ENCODE measurements at places on chromosomes 11 and 22.
A peak's percentile ranks its signal among the peaks of the same experiment; 100 is the strongest.

DNA sequence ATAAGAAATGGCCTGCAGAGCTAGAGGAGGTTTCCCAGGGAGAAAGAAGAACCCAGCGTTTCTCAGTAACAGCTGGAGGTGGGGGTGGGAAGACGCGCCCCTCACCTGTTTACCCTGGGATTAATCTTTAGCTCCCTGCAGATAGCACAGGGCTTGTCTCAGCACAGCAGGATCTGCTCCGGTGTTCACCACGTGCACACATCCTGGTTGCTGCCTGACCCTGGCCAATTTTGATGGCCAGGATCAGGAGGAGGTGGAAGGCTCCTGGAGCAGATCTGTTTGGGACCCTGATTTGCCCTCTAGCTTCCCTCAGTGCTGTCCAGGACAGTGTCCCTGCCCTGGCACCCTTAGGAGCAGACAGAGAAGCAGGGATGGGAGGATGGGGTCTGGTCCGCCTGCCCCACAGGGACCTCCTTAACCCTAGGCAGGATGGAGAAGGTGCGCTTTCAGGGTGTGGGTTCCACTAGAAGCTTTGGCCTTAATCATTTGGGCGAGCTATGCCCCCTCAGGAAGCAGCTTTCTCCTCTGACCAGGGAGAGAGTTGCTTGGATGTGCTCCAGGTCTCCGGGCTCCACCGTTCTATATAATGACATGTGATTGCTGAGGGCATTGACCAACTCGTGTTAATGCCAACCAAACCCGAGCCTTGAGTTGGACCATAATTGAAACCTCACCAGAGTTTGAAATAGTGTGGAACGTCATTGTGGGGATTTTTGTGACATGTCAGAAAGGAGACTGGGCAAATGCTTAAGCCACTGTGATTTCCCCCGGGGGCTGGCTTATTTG is 19.3 kb downstream of the UPB1 start:
- no peak for DNase-seq

DNA sequence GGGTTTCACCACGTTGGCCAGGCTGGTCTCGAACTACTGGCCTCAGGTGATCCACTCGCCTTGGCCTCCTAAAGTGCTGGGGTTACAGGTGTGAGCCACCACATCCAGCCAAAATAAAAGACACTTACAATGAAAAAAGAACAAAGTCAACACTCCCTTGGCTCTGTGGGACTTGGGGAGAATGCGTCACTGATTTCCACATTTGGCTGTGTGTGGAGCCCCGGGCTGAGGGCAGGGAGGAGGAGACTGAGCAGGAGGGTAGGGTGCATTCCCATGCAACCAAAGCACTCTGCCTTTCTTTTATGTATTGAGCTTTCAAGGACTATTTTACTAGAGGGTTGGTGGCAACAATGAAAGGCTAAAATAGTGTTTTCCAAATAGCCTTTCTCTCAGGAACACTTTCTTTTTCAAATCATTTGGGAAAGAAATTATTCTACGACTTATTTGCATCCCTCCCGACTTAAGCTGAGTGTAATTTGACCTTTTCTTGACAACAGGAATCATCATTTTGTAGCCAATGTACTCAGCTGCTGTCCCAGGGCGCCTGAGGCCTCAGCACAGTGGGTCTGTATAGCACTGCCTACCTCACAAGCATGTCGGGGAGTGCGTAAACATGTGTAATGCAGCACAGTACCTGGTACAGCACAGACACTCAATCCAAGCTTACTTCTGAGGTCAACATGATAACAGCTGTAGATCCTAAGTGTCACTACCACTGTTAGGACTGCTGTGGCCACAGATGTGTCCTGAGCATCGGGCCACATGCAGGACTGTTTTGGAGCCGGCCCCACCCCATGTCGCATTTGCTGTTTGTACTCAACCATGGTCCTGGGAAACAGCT is 10.1 kb upstream of the SERPIND1 start:
- DNase-seq: no peak

DNA sequence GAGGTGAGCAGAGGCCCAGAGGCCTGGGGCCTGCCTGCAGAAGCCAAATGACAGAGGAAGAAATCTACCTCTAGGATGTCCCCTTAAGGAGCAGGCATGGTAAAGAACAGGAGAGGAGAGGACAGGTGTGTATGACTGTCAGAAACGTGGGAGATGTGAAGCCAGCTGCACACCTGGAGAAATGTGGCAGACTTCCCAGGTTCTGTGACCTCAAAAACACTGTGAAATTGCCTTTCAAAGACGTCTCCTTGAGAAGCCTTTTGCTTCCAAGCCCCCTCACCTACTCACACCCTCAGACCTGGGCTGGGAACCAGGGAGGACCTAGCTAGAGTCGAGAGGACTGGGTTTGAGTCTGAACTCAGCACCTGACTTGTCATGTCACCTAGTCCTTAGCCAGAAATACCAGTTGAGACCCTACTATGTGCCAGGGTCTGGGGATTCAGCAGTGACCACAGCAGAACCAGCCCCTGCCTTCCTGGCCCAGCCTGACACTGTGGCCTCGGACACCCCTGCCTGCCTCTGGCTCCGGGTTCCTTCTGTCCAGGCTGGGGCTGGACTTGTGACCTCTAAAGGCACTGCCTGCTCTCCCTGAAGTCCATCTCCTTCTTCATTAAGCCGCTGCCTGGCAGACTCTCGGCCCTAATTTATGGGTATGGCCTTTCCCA is 5.6 kb downstream of the TPBGL start:
- DNase-seq: no peak

DNA sequence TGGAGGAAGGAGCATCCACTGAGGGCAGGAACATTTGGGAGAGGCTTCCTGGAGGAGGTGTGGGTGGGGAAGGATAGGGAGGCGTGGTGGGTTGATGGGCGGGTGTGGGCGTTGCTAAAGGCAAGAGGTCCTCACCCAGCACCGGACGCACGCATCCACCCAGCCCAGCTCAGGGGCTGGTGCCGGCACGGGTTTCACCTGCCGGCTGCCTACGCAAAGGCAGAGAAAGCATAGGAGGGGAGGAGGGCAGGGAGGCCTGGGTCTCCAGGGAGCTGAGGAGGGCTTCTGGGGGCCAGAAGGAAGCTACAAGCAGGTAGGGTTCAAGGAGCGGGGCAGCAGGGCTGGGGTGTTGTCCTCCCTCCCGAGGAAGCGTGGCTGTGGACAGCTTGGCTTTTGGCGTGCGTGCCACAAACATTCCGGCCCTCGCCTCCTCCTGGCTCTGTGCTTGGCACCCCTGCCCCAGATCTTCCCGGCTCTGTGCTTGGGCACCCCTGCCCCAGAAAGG is 7.8 kb downstream of the SSH3 start:
- DNase-seq: no peak

DNA sequence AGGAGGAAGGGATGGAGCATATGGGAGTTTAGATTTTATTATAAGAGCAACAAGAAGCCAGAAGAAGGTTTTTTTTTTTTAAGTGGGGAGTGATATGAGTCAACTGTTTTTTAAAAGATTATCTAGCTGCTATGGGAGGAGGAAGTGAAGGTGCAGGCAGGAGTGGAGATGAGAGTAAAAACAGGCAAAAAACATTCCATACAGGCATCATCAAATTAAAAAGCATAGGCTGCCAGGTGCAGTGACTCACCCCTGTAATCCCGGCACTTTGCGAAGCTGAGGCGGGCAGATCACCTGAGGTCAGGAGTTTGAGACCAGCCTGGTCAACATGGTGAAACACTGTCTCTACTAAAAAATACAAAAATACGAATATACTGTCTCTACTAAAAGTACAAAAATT is 368.4 kb upstream of the MTNR1B start:
- DNase-seq: no peak

- peak; percentile 73 for DNase-seq
Measured at GRCh38 chr11:64036087-64037026, 626 bp downstream of the FLRT1 start.

- DNase-seq: no peak
Measured at GRCh38 chr22:40877488-40877887, 15.6 kb upstream of the DNAJB7 start.

- DNase-seq: no peak
Measured at GRCh38 chr11:12842933-12843636, 166.0 kb upstream of the RASSF10 start.

DNA sequence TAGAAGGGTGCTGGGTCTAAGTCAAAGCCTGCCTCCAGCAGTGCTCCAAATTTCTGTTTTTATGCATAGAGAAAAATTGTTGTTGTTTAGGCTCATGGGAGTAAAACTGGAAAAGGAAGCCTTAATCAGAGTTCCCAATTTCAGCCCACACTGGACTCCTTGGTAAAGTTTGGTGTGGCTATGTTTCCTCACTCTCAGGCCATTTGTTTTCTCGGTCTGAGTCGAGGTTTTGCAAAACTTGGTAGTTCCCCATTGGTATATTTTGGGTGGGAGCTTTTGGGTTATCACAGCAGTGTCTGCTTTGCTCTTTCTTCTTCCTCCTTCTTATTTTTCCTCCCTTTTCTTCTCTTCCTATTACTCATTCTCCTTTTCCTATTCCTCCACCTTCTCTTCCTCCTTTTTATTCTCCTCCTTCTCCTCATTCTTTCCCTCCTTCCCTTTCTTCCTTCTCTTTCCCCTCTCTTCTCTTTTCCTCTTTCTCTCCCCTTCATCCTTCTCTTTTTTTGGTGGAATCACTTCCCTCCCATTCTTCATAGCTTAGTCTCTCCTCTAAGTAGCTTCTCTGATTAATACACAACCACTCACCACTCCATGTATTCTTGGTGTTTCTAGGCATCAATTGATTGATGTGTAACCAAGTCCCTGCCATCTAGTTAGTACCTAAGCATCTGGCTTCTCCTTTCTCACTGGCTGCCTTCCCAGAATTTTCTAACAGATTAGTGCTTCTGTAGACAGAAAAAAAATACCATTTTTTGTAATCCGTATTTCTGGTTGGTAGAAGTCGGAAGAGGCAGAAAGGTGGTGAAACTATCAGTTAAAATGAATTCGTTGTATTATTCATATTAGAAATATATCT is 10.1 kb downstream of the SLC5A1 start:
- DNase-seq: no peak

DNA sequence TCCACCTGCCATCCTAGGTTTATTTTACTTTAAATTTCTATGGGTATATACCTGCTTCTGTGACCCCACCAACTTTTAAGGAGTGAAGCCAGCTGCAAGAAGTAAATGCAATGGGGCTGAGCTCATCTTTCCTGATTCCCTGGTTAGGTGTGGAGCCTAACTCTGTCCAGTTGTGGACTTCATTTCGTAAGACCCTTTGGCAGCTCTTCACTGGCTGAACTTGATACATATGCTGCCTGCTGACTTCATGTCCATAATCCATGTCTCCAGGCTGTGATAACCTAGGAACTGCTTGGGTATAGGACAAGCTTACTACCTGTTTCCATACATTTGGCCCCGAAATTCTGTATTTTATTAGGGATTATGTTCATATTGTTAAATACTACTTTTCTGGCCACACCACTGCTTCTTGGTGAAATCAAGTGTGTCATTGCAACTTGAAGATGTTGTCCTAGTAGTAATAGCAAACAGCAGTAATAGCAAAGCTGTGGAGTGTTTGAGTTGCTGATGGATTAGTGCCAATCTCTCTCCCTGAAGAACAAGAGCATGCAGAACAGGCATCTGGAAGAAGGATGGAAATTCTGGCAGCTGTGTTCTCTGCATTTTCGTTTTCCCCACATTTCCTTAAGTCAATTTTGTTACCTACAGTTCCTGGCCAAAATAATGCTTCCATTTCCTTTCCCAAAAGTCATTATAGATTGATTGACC is 31.2 kb downstream of the LDLRAD3 start:
- no peak for DNase-seq

GRCh38 chr22:27810609-27811151 is 9.1 kb upstream of the MN1 start:
- DNase-seq: peak; percentile 53

DNA sequence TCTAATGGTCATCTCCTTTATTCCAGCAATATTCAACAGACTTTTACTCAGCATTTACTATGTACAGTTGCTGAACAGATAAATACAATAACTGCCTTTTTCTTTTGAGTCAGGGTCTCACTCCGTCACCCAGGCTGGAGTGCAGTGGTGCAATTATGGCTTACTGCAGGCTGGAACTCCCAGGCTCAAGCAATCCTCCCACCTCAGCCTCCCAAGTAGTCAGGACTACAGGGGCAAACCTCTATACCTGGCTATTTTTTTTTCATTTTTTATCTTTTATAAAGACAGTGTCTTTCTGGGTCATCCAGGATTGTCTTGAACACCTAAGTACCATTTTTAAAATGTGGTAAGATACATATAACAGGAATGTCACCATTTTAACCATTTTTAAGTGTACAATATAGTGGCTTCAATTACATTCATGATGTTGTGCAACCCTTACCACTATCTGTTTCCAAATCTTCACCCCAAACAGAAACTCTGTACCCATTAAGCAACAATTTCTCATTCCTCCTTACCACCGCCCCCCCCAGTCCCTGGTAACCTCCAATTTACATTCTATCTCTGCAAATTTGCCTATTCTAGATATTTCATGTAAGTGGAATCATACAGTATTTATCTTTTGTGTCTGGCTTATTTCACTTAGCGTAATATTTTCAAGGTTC is 67.8 kb downstream of the MIAT start:
- DNase-seq: no peak

DNA sequence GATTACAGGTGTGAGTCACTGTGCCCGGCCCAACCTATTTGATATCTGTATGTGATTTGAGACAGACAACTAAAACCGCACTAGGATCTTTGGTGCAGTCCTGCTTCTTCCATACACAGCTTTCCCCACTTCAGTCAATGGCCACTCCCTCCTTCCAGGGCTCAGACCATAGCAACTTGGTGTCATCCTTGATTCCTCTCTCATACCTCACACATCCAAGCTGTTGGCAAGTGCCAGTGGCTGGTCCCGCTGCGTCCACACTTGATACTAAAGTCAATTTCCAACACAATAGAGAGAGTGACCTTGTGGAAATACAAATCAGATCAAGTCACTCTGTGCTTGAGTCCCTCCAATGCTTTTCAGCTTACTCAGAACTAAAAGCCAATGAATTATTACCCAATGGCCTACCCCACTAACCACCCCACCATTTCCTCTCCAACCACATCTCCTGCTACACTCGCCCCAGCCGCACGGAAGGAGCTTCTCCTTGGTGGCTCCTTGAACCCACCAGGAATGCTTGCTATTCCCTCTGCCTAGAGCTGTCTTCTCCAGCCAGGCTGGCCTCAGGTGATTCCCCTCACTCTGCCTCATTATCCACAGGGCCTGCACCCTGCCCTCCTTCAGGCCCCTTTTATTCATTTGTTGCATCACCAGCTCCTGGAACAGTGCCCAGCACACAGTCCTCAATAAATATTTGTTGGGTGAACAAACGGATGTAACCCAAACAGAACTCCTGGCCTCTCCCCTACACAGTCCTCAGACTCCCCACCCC is 12.9 kb downstream of the ABTB2 start:
- peak; percentile 64 for DNase-seq

GRCh38 chr22:24599514-24599913 is 3.5 kb upstream of the GGT1 start:
- no peak for DNase-seq

- DNase-seq: no peak
Measured at GRCh38 chr11:58592760-58593472, 14.1 kb downstream of the ZFP91 start.

GRCh38 chr11:70854201-70854600 is 398.2 kb downstream of the SHANK2 start:
- no peak for DNase-seq

DNA sequence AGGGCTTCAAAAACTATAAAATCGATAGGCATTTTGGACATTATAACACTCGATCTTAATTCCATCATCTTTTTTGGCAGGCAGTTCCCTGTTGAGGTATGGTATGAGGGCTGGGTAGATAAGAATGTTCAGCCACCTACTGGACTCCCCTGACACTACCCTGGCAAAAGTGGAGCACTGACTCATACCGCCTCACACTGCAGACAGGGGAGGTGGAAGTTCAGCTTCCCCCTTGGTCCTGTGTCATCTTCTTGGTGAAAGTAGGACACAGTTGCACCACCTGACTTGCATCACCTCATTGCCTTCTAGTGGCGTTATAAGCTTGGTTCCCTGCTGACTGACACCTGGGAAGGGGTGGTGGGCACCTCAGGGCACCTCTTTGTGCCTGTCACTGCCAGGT is 30.4 kb downstream of the PAAF1 start:
- peak; percentile 92 for DNase-seq

Measured in H54 (cell line).